Cortex of kidney (tissue), 1 donor: ENCODE measurements at places on chromosomes 4 and X.

DNA sequence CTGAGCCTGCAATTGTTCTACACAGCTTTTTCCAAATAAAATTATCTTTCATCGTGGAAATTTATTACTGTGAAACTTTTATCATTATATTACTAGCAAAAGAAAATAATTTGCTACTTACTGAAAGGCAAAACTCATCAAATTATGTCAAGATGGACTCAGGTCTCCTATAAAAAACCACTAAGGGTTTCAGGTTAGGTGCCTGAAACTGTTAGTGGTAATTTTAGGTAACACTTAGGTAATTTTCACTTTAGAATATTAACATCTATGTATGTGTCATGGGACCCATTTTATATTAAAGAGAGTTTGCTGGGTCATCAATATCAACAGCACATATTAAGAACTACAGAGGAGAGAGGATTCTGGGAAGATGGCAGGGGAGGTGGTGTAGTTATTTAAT lies 651.5 kb downstream of the CENPC start:
- no peak for DNase-seq

GRCh38 chr4:113574636-113575103 lies 186.9 kb downstream of the CAMK2D start:
- no peak for DNase-seq

- DNase-seq: no peak
Measured at GRCh38 chr4:1751919-1752283, 30.6 kb downstream of the TACC3 start.

GRCh38 chr4:157983300-157983699 lies 189.5 kb downstream of the GASK1B start:
- no peak for DNase-seq

DNA sequence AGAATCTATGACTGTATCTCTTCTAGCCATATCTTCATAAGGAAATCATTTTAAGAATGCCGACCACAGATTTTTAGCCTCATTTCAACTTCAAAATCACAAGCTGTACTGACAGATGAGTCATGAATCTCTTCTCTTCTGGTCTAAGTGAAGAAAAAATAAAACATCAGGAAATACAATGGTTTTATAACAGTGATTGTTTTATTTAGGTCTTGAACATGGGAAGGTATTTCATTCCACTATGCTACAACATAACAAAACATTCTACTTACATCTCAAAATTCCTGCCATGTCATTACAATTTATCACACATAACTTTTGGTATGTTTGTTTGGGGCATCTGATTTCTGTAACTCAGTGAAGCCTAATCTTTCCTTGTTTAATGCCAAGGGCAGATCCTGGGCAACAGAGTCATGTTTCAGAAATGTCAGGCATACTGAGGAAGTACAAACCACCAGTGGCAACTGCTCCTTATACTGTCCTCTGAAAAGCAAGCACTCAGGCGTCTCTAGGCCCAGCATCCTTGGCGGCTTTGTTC lies 325.0 kb downstream of the PDHA2 start:
- DNase-seq: no peak

GRCh38 chr4:159341522-159341921 lies 238.6 kb downstream of the RAPGEF2 start:
- no peak for DNase-seq

DNA sequence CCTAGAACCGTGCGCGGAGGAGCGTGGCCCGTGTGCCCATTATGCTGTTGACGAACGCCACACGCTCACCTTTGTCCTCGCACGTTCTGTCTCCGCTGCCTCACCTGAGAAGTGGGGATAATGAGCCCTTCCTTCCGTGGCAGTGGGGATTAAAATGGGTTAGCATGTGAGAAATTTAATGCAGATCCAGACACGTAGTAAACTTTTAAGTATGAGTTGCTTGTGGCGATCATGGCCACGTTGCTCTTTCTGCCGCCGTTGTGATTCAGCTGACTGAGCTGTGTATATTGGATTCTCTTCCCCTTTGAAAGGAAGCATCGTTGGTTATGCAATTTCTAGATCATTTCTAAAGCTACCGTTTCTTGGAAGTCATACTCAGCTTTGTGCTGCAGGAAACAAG lies 16.5 kb downstream of the TBC1D14 start:
- DNase-seq: no peak

GRCh38 chrX:104670051-104670450 lies 104.1 kb downstream of the IL1RAPL2 start:
- no peak for DNase-seq

GRCh38 chrX:19592952-19593351 lies 77.6 kb upstream of the MAP3K15 start:
- DNase-seq: no peak
